NCI-H2171 treated with DMSO at 0.1 percent for 48 hours (cell line): ENCODE measurements at places on chromosomes 12 and 14.

DNA sequence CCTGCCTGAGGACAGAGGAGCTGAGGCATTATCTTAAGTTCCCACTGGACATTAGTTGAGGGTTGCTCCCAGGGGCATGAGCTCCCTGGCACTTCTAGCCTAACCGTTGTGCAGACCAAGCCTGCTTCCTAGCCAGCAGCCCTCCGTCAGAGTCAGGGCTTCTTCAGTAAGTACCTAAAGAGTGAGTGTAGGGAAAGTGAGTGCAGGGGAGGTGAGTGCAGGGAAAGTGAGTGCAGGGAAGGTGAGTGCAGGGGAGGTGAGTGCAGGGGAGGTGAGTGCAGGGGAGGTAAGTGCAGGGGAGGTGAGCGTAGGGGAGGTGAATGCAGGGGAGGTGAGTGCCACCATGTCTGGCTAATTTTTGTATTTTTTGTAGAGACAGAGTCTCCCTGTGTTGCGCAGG is 190.5 kb downstream of the ESRRB start:
- no peak for DNase-seq

GRCh38 chr14:52455291-52456088 is 96.8 kb downstream of the TXNDC16 start:
- no peak for DNase-seq

DNA sequence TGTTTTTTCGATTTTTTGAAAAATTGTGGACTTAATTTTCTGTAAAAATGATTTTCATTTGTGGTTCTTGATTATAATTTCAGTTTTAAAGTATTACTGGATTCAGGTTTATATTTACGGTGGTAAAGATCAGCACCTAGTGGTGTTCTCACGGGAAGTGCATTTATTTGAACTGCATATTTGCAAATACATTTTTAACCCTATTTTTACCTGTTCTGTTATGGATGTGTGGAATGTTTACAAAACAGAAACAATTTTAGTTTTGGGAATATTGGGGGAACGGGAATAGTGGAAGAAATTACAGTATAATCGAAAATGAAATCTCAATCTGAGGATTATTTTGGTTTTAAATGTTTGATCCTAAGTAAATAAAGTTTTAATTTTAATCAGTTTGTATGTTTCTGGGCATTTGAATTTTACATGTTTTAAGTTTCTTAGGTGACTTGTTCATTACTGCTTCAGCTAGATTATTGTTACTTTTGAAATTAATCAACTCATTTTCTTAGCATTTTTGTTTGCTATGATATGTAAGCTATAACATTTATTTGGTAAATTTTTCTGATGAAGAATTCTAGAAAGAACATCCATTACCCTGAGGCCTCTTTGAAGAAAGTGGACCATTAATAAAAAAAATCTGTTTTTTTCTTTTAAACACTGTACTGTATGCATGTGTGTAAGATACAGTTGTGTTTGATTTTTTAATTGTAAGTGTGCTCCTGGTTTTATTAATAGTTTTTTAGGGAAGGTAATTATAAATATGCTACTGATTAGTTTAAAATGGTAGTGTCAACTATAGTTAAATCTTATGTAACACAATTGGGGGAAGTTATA is 942 bp downstream of the ATF7IP start:
- DNase-seq, result no peak

DNA sequence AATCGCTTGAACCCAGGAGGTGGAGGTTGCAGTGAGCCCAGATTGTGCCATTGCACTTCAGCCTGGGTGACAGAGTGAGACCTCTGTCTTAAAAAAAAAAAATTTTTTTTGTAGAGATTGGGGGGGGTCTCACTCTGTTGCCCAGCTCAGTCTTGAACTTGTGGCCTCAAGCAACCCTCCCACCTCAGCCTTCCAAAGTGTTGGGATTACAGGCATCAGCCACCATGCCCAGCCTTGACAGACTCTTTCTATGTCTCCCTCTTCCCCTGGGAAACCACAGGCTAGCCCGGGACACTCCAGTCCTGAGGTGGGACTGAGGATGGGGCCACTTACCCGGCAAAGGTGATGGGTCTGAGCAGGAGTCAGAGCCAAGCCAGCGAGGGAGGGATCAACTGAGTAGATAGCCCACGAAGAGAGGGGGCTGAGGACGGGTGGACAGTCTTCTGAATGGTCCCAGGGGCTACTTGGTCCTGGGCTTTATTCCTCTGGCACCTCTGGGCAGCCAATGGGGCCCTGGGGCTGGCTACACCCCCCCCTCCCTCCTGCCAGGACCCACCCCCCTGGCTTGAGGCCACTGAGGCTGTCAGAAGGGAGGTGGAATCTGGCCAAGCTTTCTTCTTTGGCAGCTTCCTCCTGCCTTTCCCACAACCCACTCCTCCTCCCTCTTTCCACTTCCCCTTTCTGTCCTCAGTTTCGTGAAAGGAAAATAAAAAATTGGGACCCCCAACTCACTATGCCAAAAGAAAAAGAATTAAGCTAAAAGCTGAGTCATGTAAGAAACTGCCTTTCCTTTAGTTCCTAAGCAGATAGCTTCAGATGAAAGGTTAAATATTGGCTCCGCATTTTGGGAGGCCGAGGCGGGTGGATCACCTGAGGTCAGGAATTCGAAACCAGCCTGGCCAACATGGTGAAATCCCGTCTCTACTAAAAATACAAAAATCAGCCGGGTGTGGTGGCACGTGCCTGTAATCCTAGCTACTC is at the start of gene SDS:
SDS (minus strand) TSS at position 453 of the 981 bp plus-strand sequence. CDS start 4,179 bp downstream, outside the sequence.
- DNase-seq, result no peak

- DNase-seq, result no peak
These were observed 9.7 kb upstream of the IFI27 start for GRCh38 chr14:94100847-94101246.
